ENCODE measurements at places on chromosomes 2 and 18.

- DNase-seq, result no peak
Measured at GRCh38 chr2:132676999-132677398, 7.0 kb upstream of the LYPD1 start.

GRCh38 chr2:214127571-214127970, 283.3 kb upstream of the VWC2L start:
- no peak for DNase-seq

GRCh38 chr2:54107903-54108615, 7.4 kb upstream of the ACYP2 start:
- DNase-seq, result no peak

GRCh38 chr18:59272891-59273758, at the start of gene RAX:
Gene RAX (minus strand): TSS chr18:59273454. CDS start chr18:59273206, 248 bp downstream.
- peak; percentile 56 for DNase-seq

GRCh38 chr2:63081404-63081803, 30.8 kb downstream of the OTX1 start:
- no peak for DNase-seq

DNA sequence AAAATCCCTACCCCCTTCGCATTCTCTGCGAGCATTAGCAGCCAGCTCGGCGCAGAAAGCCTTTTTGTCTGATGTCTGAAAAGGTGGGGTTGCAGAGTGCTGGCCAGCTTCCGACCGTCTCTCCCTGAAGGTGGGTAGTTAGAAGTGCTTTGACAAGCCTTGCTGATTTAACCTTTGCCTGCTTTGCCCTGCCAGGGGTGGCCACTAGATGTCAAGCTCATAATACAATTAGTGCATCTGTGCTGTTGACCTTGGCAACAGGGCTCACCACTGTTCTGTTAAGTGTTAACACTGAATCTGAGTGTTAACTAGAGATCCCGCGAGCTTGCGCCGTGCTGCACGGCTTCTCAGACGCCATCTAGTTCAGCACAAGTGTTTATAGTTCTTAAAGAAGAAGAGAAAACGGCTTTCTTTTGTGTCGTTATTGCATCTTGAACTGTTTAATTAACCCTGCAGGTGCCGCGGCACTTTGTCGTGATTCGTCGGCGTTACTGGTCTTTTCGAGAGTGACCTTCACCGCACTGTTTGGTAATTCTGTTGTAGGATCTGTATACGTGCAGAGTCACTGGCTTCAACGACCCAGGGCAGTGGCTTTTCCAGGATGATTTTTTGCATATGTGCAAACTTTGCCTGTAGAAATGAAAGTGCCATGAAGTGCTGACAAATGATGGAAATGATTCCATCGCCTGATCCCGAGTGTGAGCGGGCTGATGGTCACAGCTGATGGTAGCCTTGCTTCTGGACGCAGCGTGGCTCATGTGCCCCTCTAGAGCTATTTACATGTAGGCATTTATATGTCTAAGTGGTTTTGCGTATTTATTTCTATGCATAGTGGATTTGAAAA, 5.5 kb downstream of the SALL3 start:
- peak; percentile 53 for DNase-seq

- no peak for DNase-seq
Measured at GRCh38 chr2:189466046-189466445, 24.8 kb downstream of the WDR75 start.

- DNase-seq, result no peak
Measured at GRCh38 chr2:36235882-36236281, 119.7 kb upstream of the CRIM1 start.

- no peak for DNase-seq
Measured at GRCh38 chr2:235836491-235836911, 331.7 kb downstream of the GBX2 start.

DNA sequence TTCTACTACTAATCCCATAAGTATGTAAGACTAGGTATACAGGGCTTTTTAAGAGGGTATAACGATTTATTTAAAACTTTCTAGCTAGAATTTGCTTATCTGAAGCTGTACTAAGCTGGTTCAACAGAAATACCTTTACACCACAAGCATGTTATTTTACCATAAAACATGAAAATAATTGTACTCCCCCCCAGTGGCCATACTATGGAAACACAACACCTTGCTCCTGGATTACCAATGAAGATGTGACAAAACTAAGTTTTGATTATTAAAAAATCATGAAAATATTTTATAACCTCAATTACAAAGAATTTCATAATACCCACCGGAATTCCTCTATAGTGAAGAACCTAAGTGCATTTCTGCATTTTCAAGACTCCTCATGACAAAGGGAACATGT, 27.3 kb downstream of the LPIN2 start:
- no peak for DNase-seq

DNA sequence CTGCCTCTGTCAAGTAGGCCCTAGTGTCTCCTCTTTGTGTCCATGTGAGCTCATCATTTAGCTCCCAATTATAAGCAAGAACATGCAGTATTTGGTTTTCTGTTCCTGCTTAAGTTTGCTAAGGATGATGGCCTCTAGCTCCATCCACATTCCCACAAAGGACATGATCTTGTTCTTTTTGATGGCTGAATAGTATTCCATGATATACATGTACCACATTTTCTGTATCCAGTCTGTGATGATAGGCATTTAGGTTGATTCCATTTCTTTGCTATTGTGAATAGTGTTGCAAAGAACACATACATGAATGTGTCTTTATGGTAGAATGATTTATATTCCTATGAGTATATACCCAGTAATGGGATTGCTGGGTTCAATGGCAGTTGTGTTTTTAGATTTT, 263.2 kb downstream of the PARD3B start:
- no peak for DNase-seq

GRCh38 chr2:5391362-5391761, 300.8 kb upstream of the SOX11 start:
- DNase-seq, result no peak

- DNase-seq, result no peak
Measured at GRCh38 chr18:26424428-26425147, 123.8 kb downstream of the KCTD1 start.

- no peak for DNase-seq
Measured at GRCh38 chr2:30188292-30188691, 41.5 kb downstream of the YPEL5 start.

GRCh38 chr18:75246721-75247610, 36.4 kb downstream of the TSHZ1 start:
- DNase-seq, result no peak

- no peak for DNase-seq
Measured at GRCh38 chr2:143121079-143121478, 8.1 kb upstream of the ARHGAP15 start.

DNA sequence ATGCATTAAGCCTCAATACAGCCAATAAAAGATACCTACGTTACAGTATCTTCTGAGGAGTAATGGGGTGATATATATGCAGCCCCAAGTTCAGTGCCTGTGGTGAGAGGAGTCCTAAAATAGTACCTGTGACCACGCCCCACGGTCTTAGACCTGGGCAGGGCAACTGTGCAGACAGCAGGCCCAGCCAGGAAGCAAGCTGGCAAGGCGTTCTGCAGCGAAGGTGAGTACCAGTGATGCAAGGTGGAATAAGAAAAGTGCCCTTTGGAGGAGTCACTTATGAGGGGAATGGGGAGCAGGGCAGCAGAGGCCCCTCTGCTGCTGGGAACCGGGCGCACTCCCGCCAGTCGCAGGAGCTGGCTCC, 12.7 kb upstream of the MAP3K2 start:
- DNase-seq, result no peak

GRCh38 chr2:32484937-32485336, 128.1 kb downstream of the BIRC6 start:
- DNase-seq, result no peak

GRCh38 chr2:189210250-189211087, 30.9 kb upstream of the COL5A2 start:
- DNase-seq, result no peak

GRCh38 chr2:241317391-241317790, 1.7 kb downstream of the SEPTIN2 start:
- no peak for DNase-seq

DNA sequence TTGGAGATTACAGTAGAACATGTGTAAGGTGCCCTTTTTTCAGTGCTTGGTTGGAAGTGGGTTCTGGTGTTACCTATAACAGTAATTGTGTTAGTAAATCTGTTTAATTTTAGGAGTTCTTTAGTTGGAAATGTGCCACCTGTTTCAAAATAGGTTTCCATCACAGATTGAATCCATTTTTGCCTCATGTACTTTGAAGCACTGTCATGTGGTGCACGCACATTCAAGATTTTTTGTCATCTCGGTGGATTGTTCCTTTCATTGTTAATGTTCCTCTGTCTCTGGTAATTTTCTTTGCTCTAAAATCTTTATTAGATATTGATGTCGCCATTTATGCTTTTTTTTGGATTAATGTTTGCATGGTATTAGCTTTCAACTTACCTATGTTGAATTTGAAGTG, 1.3 kb downstream of the ATP9B start:
- DNase-seq, result no peak

DNA sequence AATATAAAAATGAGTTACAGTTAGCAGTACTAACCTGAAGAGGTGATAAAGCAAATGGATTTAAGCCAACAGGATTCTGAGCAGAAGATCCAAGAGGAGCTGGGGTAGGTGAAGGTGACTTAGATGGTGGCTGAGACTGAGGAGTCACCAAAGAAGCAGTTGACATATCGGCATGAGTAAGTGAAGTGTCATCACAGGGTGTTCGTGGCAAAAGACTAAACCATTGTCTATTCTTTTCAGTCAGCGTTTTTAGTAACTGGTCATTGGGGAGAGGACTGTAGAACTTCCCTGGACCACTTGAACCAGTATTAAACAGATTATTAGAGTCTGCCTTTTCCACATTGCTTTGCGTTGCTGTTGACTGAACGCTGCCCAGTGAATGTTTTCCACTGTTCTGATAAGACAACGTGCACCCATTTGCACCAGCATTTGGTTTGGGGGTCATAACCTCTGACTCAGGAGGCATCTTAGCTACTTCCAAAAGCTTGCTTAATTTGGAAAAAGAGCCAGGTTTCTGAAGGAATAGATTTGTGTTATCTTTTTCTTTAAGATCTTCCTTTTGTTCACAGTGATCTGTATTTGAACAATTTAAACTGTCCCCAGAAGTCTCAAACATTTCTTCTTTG, 63.3 kb upstream of the WDSUB1 start:
- no peak for DNase-seq

GRCh38 chr2:150750720-150751119, 263.3 kb upstream of the RND3 start:
- no peak for DNase-seq

DNA sequence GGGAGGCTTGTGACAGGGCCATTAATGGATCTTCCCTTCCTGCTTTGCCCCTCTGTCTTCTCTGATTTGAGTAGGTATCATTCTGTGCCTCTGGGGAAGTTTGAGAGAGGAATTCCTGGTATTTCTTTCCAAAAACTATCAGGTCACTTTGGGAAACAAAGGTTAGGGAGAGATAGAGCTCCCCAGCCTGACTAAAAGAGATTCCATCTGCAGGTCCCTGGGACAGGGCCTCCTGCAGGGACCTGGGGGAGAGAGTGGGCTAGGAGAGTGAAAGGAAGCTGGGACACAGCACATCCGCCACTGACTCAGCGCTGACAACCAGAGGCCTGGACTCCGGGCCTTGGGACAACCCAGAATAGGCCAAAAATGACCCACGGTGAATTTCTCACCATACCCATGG, 6.4 kb downstream of the GALNT14 start:
- no peak for DNase-seq

GRCh38 chr18:33157893-33158292, 282.6 kb downstream of the CCDC178 start:
- no peak for DNase-seq

GRCh38 chr2:189233527-189233926, 54.0 kb upstream of the COL5A2 start:
- no peak for DNase-seq
